ENCODE measurements at places on chromosomes 2 and 18.

GRCh38 chr2:68710336-68710735 is 24.3 kb upstream of the ARHGAP25 start:
- no peak for DNase-seq

DNA sequence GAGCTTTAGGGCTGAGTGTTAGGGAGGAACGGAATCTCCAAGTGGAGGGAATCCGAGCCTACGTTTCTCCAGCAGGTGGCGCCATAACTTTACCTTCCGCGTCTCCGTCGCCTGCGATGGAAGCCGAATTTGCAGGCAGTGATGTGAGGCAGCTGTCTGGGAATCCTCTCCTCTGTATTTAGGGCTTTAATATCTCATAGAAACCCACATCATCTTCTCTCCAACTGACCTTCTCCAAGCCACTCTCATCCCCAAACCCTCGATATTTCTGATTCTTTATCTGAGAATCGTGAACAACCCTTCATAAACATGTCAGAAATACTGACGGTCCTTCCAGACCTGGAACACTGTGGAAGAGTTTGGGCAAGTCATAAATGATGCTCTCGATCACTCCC is 27.5 kb downstream of the SIX2 start:
- peak; percentile 16 for DNase-seq

- DNase-seq = no peak
Measured at GRCh38 chr2:47892338-47892730, 14.0 kb downstream of the FBXO11 start.

- no peak for DNase-seq
Measured at GRCh38 chr2:56185101-56185581, 1.4 kb downstream of the CCDC85A start.

DNA sequence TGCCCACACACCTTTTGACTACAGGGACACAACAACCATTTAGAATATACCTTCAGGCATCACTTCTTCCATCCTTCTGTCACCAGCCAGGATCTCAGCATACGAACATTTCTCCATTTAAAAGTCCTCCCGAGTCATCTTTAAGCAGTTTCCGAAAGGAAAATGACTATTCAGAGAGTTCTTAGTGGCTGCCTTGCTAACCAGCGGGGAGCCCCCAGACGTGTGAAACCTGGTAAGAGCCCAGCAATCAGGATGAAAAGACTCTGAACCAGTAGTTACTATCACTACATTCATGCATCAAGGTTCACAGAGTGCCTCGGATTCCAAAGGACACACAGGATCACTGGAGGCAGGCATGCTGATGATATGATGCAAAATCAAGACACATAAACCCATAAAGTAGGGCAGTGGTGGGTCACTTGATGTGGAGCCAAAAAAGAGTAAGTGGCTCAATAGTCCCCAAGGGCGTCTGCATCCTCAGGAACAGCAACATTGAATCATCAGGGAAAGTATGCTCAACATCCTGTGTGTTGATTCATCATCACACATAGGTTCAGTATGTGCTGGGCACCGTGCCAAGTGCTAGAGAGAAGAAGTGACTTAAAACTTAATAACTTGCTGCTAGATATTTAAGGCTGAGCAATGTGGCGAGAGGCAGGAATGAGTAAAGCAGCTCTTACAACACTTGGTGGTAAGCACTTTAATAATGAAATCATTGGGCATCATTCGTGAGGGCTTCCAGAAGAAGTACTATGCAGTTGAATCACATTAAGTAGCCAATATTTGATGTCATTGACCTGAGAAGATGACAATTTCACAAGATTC is 4.4 kb downstream of the CCL20 start:
- DNase-seq = no peak

GRCh38 chr18:11902522-11903292 is 5.4 kb downstream of the MPPE1 start:
- DNase-seq = no peak

GRCh38 chr2:110124038-110124825 is 8.6 kb upstream of the MALL start:
- DNase-seq = no peak

GRCh38 chr2:195319112-195319460 is 337.9 kb upstream of the SLC39A10 start:
- DNase-seq = no peak

DNA sequence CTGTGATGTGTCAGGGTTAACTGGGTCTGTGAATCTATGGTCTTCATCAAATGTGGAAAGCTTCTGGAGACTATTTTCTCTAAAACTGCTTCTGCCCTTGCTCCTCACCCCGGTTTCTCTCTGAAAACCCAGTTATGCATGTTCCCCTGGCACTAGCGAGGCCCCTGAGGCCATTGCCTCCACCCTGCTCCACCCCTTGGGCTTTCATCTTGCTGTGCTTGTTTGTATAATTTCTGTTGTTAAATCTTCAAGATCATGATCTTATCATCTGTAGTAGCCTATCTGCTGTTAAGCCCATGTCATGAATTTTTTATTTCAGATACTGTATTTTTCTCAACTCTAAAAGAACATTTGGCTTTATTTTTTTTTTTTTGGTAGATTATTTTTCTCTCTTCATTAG is 14.9 kb upstream of the ANO7 start:
- no peak for DNase-seq

DNA sequence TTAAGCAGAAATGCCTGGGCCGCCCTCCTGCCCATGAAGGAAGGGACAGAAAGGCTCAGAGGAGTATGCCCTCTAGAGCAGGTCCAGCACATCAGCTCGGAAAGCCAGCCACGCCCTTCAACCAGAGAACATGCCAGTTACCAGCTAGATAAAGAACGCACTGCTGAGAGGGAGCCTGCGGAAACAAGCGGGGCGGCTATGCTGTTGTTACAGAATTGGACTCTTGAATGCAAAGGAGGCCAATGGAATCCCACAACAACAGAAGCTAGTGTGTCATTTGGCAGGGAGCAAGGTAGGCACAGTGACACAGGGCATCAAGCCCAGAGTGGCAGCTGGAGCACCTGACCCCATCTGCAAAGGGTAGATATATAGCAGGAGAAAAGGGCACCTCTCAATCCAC is 242.9 kb upstream of the ID2 start:
- DNase-seq = no peak

DNA sequence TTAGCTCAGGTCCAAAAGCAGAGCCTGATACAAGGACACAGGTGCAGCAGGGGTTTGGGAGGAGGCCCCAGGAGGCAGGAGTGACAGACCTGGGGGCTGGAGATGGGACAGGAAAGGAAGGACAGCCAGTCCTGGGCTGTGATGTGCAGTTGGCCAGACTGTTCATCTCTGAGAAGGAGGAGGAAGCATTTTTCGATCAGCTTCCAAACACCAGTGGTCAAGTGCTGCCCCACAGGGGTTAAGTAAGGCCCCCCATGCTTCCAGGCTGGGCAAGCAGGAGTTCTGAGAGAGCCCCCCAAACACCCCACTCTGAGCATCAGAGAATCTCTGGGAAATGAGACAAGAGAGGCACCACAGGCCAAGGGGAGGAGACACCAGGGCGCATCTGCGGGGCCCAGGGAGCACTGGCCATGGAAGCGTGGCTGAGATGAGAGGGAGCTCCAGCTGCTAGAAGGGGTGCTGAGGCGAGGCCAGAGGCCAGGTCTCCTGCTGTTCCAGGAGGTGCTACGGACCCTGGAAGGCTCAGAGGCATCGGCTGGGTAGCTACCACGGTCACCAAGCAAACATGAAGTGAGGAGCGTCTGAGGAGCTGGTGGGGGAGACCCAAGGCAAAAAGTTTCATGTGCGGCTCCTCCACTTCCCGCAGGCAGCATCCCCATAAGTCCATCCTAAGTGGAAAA is 5.6 kb upstream of the HDAC4 start:
- no peak for DNase-seq

DNA sequence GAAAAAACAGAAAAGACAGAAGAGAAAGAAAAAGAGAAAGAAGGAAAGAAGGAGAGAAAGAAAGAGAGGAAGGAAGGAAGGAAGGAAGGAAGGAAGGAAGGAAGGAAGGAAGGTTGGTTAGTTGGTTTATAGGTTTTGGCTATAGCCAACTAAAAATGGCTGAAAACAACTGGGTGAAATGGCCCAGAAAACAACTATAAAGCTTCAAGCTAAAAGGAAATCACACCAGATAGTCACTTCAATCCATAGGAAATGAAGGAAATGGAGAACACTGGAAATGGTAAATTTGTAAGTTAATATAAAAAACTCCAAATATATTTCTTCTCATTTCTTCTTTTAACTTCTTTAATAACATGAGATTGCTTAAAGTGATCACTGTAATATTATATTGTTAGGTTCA is 118.5 kb downstream of the FBXO15 start:
- no peak for DNase-seq

DNA sequence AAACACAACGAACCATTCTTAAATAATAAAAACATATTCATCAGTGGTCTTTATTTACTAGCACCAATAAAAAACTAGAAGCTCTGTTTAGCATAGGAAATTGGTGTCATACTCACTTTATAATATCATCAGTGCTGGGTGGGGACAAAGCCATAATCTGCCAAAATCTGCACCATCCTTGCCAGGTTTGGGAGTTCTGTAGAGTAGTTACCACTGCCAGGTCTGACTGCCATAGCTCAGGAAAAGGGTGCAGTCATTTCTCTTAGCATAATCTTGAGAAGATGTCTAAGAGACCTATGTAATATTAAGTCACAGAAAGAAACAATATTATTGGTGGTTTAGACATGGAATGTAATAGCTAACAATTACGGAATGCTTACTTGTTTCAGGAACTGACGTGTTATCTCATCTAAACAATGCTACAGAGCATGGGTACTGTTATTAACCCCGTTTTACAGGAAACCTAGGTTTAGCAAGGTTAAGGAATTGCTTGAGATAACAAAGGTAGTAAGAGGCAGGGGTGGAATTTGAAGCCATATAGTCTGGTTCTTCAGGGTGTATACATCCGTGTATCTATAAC is 1.6 kb upstream of the MARCHF7 start:
- no peak for DNase-seq

DNA sequence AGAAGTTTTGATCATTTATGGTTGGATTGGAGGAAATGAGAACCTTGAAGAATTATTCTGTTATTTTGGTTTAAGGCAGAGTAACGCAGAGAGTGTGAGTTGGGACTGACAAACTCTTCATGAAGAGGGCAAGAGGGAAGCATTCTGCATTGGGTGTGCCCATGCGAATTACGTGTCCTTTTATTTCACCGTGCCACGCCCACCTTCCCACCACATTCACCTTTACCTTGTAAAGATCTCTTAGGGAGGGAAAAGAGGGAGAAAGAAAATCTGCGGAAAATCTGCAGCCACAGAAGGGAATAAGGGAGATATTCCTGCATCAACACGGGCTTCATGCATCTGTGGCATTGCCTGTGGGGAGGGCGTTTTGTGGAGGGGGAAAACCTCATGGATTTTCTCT is 31.8 kb downstream of the SLC9A4 start:
- DNase-seq = no peak

- no peak for DNase-seq
Measured at GRCh38 chr2:218229851-218230250, 12.9 kb downstream of the ARPC2 start.

DNA sequence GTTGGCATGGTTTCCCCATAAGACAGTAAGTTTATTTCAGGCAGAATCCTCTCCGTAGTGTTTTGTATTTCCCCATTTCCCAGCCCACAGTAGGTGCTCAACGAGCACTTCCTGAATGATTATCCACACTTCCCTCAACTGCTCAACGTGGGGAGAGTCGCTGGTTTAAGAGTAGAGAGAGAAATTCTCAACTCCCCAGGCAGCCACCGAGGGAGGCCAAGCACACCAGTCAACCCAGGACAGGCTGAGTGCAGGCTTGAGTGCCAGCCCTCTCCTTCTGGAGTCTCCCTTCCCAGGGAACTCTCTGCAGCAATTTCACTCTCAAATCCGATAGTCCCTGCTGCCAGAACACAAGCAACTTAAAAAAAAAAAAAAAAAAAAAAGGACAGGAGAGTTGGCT is 92.0 kb upstream of the LMAN1 start:
- no peak for DNase-seq

GRCh38 chr2:48954935-48955334 is 199.4 kb downstream of the FSHR start:
- no peak for DNase-seq

- DNase-seq = no peak
Measured at GRCh38 chr2:65345631-65346030, 86.8 kb downstream of the SPRED2 start.

DNA sequence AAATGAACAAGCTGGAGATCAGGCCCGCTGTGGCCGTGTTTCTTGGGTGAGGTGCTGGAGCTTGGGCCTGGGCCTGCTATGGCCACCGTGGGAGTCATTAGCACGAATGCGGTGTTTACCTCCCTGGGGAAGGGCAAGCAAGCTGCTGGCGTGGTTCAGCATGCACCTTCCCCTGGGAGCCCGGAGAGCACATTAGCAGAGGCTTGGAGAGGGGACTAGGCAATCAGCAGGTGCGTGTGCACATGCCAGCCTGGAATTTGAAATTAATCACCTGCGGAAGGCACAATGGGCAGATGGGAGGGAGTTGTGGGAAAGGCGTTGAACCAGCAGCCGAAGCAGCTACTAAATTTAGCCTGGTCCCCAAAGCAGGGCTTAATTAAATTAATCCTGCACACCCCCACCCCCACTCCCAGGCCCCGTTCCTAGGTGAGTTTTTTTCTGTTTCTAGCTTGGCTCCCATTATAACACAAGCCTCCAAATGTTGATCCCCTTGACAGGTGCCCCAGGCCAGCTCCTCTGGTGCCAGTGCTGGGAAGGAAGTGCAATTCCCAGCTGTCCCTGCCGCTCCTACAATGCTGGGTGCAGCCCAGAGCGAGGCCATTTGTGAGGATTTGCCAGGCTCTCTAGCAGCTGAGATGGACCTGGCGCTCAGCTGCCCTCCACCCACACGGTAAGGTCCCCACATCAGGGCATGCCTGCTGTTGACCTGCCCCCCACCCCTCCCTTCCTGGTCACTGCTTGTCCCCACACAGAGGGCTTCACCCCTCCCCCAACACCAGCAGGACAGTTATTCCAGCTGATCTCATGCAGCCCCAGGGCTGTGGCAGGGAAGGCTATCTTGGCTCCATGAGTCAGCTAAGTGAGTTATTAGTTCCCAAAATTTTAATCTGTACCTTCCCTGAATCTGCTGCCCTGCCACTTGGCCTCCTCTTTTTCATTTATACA is 115.0 kb downstream of the ZBTB7C start:
- no peak for DNase-seq

- DNase-seq = no peak
Measured at GRCh38 chr2:52934323-52934898, 833.2 kb upstream of the CHAC2 start.

DNA sequence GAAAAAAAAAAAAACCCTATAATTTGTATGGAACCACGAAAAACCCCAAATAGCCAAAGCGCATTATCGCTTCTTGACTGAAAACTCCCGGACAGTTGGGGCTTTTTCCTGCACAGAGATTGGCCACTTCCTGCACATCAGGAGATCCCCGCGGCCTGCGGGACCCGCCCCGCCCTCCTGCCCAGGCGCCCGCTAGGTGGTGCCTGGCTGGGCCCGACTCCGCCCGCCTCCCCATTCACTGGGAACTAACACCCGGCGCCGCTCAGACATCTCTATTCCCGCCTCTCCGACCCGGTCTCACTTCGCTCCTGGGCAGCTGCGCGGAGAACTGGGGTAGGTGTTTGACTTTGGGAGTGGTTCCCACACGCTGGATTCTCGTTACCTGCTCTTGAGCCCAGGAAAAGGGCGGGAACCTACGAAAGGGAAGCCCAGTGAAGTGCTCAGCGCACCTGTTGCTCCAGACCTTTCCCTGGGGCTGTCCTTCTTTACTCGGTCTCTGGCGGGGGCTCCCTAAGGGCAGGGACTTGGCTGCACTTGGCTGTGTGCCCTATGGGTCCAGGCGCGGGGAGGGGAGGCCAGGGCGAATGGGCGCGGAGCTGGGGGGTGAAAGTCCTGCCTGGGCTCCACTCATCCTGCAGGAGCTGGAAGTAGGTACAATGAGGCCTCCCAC is at the start of gene HMSD:
TSS of gene HMSD (plus strand) at position 234 of the 670 bp plus-strand sequence. CDS start 4,155 bp downstream, outside the sequence.
- DNase-seq = no peak

- no peak for DNase-seq
Measured at GRCh38 chr2:132547090-132547687, 122.8 kb downstream of the LYPD1 start.

GRCh38 chr18:54466248-54467005 is 108.7 kb downstream of the C18orf54 start:
- DNase-seq = no peak
